ENCODE measurements at places on chromosomes 3 and 15.

- no peak for DNase-seq
Observed at GRCh38 chr3:168802766-168803165, 707.0 kb upstream of the GOLIM4 start.

GRCh38 chr3:44476963-44477311, 533 bp downstream of the ZNF445 start:
- DNase-seq: no peak

DNA sequence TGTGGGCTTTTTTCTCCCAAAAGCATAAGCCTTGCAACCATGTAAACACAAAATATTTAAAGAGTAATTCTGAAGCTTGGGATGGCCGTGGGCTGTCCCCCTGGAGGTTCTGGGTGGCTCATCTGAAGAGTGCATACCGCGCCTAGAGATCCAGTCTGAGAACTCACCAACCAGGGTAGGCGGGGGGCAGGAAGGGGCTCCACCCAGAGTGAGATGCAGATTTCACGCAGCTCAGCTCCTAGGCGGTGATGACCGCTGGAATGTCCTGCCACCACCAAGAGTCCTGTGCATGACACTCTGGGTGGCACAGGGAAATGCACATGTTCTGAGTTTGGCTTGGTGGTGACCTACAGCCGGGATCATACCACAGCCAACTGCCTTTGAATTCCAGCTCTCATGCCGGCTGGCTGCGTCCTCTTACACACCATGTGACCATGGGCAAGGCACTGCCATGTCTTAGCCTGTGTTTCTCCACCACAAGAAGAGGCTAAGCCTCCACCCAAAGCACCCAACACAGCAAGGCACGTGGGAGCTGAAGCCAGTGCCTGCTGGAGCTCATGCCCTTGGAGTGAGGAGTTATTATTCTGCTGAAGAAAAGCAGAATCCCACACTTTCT, 125.1 kb upstream of the IQSEC1 start:
- DNase-seq: no peak

DNA sequence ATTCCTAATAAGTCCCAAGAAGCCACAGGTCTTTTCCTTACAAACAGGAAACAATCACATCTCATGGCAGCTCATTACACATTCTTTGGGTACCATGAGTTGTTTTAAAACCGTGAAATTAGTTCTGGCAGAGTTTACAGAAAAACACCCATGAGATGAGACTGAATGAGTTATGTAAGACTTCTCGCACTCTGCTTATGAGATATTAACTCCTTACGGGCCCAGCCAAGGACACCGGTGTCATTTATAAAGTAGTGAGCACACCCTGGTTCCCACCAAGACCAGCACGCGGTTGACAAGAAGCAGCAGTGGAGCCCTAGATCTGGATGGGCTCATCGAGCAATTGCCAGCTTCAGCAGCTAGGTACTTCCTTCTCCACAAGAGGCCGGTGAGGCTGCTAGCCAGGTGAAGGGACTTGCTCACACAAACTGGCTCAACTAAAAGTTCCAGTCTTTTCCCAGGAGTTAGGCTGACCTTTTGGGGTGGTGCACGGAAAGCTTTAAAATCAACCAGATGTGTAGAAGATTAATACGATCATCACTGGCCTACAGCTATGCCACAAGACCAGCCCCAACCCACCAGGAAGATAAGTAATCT, 318.6 kb upstream of the ICE2 start:
- DNase-seq: no peak

- DNase-seq: no peak
Observed at GRCh38 chr3:4995500-4996053, 16.3 kb downstream of the BHLHE40 start.

GRCh38 chr15:29969562-29970401, 113.0 kb upstream of the GOLGA8J start:
- no peak for DNase-seq

GRCh38 chr15:56244038-56244810, 545 bp upstream of the RFX7 start:
- DNase-seq: peak; percentile 9

GRCh38 chr3:58996730-58997129, 53.1 kb downstream of the CFAP20DC start:
- no peak for DNase-seq

- DNase-seq: no peak
Observed at GRCh38 chr15:27730868-27731267, 368.2 kb downstream of the OCA2 start.

DNA sequence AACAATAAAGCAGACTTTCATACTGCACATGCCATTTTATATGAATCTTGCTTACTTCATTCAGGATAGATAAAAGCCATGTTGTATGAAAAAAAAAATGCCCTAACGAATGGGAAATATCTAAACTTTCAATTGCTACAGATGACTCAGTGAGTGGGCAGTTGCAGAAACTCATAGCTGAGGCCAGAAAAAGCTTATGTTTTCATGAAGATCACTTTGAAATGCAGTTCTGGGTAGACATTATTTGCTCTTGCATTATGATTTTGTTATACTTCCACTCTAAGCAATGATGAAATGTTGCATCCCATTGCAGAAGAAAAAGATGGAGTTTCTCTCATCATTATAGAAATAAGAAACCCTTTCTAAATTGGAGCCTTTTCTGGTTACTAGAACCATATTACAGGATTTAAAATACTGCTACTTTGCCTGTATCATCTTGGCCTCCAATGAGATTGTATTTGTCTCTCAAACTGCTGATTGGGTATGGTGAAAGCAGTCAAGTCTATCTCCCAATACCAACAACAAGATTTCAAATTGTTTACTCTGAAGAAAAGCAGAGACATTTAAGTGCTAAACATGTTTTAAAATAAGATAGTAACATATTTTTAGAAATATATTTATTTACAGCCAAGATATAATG, 17.0 kb downstream of the PEAK1 start:
- no peak for DNase-seq

- DNase-seq: no peak
Observed at GRCh38 chr15:90763366-90764099, 46.4 kb downstream of the BLM start.

Measured in ascending aorta (tissue), 2 donors.